Cerebellar nuclear complex (tissue), 1 donor: ENCODE measurements at places on chromosomes 3 and 15.

DNA sequence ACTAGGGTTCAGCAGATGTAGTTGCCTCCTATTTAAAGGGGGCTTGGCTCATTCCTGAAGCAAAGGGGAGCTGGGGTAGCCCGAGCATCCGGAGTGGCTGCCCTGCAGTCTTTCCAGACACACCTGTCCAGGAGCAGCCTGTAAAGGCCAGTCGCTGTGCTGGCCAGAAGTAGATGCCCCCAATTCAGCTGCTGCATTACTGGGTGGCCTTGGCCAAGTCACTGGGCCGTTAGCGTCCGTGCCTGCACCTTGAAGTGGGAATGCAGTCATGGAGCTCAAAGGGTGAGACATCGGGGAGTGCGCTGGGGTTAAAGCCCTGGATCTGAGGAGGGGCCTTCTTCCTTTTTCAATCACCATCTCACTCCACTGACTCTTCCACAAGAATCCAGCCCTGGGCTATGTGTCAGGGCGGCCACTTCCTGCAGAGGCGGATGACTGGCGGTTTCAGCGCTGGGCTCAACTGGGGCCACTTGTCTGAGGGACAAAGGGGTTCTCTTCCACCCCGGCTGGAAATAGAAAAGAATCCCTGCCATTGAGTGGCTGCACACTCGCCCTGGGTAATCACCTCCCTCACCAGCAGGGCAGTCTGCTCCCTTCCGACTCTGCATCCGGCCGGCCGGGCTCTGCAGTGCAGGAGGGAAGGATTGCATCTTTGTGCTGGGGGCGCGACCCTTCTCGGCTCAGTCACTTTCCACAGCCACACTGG is 11.8 kb downstream of the ALDH1A3 start:
- no peak for DNase-seq

DNA sequence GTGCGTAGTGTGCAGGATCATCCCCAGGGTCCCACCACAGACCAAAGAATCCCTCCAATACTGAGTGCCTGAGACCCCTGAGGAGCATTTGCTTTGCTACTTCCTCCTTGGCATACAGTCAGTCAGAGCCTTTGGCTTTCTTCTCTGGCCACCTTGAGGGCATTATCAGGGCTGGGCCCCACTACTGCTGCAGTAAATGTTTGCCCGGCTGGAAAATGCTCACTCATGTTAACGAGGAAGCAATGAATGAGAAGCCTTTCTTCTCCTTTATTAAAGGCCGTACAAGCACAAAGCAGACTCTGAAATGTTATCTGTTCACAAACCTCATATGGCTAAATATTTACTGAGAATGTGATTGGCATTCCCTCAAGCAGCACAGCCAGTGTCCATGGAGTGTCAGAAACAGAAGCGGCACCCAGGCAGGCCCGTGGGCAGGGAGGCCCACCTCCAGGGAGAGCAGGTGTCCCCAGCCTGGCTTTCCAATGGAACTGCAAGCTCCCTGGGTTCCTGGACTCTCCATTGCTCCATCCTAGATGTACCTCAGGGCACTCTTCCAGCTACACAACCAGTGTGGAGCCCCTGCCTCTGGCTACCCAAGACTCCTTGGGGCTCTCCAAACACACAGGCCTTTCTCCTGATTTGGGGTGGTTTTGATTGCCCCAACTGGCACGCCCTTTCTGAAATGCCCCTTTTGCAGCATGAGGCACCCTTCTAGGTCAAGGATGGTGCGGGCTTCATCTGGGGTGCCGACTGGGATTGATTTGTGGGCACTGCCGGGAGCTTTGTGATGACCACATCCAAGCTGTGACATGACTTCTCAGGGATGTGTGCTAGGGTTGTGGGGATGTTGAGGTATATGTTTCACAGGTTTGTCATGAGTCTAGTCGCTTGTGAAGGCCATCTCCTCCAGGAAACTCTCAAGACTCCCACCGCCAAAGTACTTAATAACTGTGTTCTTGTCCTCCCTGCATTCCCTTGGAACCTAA is 195.6 kb downstream of the FAM43A start:
- no peak for DNase-seq

GRCh38 chr3:140699516-140700231 is 21.8 kb downstream of the TRIM42 start:
- no peak for DNase-seq

DNA sequence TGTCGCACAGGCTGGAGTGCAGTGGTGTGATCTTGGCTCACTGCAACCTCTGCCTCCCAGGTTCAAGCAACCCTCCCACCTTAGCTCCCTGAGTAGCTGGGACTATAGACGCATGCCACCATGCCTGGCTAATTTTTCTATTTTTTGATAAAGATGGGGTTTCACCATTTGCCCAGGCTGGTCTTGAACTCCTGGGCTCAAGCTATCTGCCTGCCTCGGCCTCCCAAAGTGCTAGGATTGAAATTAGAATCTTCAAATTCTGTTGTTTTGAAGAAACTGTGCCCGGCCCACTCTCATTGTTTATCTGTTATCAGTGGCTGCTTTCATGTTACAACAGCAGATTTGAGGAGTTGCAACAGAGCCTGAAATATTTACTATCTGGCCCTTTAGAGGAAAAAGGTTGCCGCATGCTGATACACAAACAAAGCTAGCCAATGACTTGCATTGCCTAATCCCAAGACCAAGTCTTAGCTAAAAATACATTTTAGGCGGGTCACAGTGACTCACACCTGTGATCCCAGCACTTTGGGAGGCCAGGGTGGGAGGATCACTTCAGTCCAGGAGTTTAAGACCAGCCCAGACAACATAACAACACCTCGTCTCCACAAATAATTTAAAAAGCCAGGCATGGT is 43.2 kb upstream of the PPP4R2 start:
- no peak for DNase-seq

DNA sequence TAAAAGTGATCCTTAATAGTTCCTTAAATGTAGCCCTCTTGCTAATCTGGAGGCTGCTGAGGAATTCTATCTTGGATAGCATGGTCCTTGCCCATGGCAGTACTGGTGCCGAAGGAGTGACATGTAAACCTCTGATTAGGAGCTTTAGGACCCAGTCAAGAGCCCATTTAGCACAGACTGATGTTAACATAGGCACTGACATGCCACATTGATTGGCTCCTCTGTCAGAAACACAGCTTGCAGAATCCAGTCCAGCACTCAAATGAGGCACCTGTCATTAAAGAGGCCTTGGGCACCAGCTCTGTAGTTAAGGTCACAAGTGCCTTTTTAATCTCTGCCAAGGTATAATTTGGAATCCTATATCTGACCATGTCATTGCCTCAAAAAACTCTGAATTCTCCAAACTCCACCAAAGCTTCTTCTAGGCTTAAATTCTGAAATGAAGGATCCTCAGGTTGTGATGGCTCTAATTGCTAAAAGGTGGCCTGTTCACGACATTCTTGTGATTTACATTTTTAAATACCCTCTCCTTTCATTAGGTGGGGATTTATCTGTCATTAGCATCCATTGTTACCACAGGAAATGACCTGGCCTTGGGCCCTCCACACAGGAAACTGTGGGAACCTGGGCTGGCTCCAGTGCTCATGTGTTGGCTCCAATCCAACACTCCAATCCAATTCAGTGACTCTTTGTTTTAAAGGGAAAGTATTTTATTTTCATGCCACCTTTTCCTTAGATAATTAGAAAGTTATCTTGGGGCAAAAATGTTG is 57.3 kb upstream of the RNF7 start:
- no peak for DNase-seq

DNA sequence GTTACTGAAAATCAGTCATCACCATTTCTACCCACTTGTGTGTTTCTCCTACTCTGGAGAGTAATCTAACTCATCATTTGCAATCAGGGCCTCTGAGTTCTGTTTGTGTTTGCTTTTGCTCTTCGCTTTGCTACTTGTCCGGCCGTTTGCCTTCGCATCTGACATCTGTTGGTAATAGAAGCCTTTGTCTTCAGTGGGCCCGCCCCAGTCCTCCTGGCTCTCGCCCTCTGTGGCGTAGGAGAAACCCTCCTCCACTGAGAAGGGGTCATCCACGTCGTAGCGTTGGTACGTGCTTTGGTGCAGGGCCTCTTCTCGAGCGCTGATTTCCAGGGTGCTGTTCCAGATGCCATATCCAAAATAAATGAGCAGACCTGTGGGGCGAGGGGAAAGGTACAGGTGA is 48.3 kb downstream of the CLDN11 start:
- DNase-seq, result no peak

DNA sequence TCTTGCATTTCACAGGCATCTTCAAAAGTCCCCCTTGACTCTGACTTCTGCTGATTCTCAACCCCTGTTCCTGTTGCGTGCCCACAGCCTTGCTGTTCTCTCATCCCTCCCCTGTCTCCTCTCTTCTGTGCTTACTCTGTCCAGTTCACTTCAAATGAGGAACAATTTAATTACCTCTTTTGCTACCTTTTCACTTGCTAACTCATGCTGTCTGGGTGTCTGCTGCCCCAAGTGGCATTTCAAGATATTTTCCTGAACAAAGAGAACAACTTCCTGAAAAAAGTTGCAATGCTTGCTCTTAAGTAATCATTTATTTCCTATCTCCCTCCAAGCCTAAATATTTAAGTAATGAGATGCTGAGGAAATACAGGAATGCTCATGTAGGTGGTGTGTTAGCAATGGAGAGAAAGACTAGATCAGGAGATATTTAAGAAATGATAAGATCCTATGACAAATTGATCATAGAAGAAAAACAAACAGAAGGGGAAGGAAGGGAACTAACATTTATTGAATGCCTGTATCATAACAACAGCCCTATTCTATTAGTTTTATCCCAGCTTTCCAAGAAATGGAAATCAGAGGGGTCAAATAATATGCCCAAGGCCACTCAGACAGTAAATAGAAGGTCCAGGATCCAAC is 42.2 kb downstream of the SV2B start:
- DNase-seq, result no peak

GRCh38 chr3:55620351-55621025 is 133.4 kb upstream of the WNT5A start:
- DNase-seq, result no peak

DNA sequence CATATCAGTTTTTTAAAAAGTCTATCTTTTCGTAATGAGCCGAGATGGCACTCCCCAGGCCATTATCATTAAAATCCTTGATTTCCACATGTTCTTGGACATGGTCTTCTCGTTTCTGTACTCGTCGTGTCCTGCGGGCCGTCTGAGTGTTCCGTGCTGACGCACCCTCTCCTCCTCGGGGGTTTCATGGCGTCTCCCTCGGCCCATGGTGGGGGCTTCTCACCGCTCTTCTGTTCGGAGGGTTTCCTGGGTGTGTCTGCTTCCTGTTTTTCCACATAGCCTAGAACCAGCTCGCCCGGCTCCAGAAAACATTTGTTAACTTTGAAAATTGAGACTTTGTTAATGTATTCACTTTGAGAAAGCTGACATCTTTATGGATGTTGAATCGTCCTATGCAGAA is 92.7 kb downstream of the VGLL4 start:
- no peak for DNase-seq

DNA sequence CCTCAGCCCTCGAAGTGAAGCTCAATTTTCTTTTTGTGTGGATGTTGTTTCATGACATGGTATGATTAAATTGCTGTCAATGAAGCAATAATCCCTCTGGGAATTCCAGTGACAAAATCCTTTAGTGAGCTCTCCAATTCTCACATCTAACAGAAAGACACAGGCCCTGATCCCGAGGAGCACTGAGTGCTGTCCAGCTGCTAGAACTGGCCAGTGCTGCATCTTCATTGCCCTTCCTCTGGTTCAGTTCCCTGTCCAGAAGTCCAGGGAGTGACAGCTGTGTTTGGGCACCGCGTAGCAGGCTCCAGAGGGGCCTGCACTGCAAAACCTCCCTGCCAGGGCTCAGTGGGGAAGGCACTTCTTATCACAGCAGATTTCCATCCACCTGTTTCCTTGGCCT is 516.8 kb upstream of the ATP11B start:
- DNase-seq, result no peak

DNA sequence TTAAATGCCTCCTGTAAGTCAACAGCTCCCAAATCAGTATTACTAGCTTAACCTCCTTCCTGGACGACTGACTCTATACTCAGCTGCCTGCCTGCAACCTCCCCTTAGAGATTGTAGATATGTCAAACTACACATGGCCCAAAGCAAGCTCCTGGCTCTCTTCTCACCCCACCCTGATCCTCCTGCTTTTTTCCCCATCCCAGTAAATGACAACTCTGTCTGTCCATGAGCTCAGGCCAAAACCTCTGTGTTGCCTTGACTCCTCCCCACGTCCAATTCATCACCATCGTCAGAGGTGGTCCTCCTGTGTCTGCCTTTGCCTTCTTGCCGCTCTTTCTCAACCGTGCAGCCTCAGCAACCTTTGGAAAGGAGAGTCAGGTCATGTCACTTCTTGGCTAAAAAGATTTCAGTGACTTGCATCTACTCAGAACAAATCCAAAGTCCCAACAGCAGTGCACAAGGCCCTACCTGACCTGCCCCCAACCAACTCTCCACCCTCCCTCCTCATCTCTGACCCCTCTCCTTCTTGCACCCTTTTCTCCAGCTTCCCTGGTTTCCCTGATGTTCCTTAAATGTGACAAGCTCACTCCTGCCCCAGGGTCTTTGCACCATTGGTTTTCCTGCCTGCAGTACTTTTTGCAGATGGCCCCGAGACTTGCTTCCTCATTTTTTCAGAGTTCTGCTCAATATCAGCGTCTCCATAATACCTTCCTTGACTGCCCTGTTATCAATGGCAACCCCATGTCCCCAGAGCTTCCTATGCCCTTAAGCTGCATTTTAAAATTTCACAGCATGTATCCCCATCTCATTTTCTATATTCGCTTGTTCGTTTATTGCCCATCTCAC is 52.8 kb downstream of the LSM3 start:
- DNase-seq, result no peak

- no peak for DNase-seq
Observed at GRCh38 chr3:158169091-158169491, 59.2 kb downstream of the RSRC1 start.

- peak; percentile 61 for DNase-seq
Observed at GRCh38 chr15:62950462-62950931, 92.0 kb upstream of the TPM1 start.

DNA sequence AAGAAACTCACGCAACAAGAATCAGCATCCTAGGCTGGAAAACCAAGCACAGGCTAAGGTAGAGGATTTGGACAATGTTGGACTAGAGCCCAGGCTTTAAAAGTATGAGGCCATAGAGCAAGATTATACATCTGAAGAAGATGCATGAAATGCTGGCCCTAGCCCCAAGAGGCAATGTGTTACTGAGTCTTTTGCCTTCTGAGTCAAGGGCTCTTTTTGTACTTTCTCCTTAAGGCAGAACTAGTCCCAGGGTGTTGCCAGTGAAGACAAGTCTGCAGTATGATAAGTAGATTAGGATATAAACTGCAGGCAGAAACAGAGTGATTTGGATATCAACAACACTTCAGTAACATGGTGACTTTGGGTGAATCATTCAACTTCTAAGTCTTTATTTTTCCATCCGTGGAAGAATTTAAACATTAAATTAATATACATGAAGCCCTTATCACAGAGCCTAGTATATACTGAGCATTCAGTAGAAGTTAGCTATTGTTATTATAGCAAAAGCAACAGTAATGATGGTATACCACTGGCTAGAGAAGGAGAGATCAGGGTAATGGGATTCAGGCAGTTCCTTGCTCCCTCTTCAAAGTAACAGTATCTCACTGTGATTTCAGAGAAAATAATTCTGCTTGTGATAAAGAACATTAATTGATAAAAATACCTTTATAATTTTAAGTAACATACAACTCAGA is 99.9 kb upstream of the MLF1 start:
- DNase-seq, result no peak
